ENCODE measurements at places on chromosomes 7 and 10.

DNA sequence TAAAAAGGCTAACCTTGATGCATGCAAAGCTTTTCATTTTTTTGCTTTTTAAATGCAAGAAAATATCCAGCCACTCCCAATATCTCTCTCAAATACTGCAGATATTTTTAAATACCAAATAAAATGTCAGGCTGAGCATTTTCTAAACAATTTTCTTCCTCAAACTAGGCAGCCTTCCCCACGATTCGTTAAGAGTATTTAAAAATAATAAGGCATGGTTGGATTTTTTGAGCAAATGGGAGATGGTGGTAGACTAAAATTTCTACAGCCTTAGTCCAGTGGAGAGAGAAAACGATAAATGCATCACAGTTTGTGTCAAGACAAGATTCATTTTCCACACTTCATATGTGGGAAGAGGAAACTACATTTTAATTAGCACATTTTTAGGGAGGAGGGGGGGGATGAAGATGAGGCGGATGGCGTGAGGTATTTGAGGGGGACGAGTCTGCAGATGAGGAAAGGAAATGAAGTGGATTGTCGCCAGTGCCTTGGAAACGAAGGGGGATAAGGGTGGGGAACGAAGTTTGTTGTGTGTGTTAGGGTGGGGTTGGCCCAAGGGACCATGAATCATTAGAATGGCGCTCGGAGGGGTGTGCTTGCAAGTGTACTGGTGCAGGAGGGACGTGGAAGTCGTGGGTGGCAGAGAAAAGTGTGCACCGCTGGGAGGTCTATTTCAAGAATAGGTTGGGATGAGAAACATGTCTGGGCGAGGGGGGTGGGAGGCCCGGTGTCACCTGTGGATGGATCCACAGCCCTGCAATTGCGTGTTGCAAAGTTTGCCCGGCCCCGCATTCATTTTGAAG, 1.2 kb upstream of the ADD3 start:
- DNase-seq: no peak

GRCh38 chr7:50608196-50608906, 43.1 kb upstream of the DDC start:
- DNase-seq: no peak

GRCh38 chr10:45660876-45661411, 11.6 kb downstream of the ZFAND4 start:
- DNase-seq: no peak

GRCh38 chr10:132912713-132913558, 29.4 kb downstream of the CFAP46 start:
- DNase-seq: no peak

DNA sequence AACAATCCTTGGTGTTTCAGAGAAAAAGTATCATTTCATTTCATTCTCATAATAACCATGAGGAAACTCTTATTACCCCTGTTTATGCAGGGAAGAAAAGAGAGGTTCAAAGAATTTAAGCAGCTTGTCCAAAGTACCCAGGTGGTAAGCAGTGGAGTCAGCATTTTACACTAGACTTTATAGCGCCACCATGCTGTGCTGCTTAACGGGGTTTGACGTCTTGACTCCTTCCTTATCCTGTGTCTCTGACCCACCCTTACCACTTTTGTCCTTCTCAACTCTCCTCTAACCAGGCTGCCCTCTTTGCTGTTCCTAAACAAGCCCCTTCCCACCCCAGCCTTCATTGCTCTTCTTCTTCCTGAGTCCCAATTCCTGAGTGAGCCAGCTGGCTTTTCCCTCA, 117.0 kb upstream of the AHR start:
- DNase-seq: no peak

DNA sequence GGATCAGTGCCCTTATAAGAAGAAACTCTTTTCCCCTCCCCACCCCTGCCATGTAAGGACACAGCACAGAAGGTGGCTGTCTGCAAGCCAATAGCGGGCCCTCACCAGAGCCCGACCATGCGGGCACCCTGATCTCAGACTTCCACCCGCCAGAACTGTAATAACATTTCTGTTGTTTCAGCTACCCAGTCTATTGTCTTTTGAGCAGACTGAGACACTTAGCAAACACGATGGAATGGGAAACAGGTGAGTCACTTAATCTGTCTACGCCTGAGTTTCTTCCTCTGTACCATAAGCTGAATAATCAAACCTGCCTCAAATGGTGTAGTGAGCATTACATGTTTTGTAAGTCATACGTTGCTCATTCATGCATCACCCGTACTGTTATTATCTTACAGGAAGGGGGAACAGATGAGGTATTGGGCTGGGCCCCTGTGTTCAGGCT, 58.2 kb downstream of the STRA8 start:
- DNase-seq: no peak

All from NCI-H1092 treated with DMSO at 0.1 percent for 48 hours (cell line).